ENCODE measurements at places on chromosomes 4 and X.

- no peak for DNase-seq
Observed at GRCh38 chrX:105882581-105883275, 60.4 kb downstream of the NRK start.

- no peak for DNase-seq
Observed at GRCh38 chr4:175309041-175309440, 390.9 kb downstream of the ADAM29 start.

GRCh38 chr4:61580721-61581377 lies 380.7 kb downstream of the ADGRL3 start:
- DNase-seq, result no peak

GRCh38 chr4:90189946-90190345 lies 62.8 kb downstream of the CCSER1 start:
- no peak for DNase-seq

GRCh38 chr4:57103051-57103450 lies 7.1 kb downstream of the IGFBP7 start:
- DNase-seq, result no peak

DNA sequence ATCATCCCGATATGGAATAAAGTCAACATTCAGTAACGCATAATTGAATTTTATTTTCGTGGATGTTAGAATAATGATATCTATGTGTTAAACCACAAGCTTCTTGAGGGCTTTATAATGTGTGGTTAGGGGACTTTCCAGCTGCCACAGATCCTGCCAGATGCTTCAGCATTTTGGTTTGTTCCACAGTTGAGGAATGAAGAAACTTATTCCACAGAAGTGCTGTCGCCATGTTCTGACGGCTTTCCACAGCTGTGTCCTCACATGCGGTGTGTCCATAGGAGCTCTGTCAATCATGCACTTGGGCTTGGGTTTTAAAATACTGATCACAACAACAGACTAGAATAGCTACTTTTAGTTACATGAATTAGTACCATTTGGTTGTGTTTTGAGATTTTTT lies 411.9 kb downstream of the TRIML1 start:
- DNase-seq, result no peak

DNA sequence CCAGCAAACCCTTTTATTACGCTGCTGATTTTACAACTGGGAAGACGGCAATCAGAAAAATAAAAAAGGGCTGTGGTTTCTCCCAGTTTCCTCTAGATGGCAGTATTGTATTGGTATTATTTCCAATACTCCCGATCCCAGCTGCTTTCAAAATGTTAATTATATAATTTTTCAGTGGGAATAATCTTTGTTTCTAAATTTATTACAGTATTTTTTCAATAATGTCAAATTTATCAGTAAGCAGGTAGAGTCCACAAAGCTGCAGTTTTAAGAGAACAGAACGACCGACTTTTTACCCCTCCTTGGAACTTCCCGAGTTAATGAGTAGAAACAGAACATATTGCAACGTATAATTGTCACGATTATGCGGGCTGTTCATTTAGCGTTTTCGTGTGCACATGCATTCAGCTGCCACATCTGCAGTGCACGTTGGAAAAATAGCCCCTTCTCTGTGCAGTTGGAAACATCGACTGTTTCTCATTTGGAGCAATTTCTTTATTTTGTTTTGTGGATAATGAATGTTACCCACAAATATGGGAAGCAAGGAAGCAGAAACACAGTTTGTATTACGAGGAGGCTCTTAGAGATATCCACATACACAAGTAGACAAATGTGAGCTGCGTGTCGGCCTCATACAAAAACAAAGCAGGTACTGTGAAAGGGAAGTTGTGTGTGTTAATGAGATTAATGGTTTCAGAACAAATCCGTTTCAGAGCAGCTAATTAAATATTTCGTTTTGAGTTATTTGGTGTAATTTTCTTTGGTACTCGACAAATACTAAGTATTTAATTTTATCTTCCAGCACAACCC lies 188.0 kb downstream of the STIM2 start:
- peak; percentile 28 for DNase-seq

DNA sequence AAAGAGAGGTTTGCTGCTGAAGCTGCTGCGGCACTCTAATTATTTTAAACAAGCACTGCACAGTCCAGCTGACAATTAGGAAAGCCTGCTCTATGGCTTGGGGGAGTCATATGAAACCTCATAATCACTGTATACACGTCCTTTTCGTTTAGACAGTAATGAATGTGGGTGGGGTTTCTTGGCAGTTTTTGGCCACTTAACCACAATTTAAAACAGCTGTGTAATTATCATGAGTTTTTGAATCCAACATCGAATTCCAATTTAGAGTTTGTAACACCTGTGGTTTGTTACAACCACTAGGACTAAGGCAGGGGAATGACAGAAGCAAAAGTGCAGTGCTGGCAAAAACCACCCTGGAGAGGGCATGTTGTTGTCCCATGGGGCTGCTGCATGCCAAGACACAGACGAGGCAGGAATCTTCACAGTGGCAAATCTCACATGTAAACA lies 99.5 kb downstream of the CXXC4 start:
- DNase-seq, result no peak

DNA sequence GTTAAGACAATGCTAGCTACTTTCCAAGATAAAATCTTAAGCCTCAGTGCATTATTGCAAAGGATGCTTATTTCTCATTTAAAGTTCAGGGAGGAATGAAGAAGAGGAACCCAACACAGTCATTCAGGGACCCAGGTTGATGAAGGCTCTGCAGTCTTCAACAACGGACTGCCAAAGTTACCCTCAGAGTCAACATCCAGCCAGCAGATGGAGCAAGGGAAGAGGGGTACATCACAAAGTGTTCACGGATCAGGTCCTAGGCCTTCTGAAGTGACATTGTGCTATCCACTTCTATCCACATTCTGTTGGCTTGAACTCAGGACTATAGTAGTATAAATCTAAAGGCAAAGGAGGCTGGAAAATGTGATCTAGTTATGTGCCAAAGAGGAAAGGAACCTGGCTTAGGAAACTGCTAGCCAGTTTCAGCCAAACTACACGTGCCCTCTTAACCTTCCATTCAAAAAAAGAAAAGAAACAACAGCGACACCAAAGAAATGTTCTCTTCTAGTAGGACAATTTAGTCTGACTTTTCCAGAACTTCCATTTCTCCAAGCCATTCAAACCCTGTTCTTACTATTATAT lies 28.8 kb downstream of the NKX6-1 start:
- no peak for DNase-seq

GRCh38 chrX:53281321-53281822 lies at the start of gene IQSEC2:
IQSEC2 (minus strand) TSS chrX:53281584.
- DNase-seq, result no peak

- no peak for DNase-seq
Observed at GRCh38 chrX:68844581-68844980, 15.8 kb downstream of the EFNB1 start.

GRCh38 chr4:26075583-26075982 lies 161.6 kb downstream of the SMIM20 start:
- no peak for DNase-seq

GRCh38 chrX:19602866-19603622 lies 87.7 kb upstream of the MAP3K15 start:
- no peak for DNase-seq

DNA sequence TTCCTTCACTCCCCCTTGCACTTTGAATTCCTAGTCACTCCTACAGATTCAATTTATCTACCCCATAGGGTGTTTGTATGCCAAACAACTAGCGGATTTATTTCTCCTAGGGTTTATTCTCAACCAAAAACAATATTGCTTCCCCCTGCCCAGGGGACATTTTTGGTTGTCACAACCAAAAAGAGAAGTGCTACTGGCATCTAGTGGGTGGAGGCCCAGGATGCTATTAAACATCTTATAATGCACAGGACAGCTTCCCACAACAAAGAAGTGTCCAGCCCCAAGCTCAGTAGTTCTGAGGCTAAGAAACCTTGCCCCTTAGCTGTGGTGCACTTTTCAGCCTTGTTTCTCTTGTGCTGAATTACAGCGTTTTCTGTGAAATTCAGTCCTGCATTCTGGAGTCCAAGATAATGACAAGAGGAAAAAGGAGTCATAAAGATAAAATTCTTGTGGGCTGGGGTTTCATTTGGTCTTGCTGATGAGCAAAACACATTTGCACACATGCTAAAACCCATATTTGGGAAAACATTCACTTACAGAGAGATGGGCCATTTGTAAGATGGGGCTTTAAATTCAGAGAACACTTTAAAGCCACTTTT lies 11.2 kb upstream of the SYTL4 start:
- DNase-seq, result no peak

DNA sequence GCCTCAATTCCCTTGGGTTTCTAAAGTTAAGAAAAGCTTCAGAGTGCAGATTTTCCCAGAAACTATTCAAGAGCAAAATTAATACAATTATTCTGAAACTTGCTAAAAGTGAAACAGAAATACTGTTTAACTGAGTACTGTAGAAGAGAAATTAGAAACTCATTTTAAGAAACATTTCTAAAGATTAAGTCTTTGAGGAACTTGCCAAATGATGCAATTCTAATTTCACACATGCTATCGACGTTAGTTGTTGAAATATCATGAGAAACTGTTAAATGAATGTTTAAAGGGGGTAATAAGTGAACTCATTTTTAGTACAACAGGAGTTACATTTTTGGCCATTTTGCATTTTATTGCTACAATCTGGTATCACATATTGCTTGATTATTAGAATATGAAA lies 125.3 kb upstream of the MAOA start:
- DNase-seq, result no peak

- DNase-seq, result no peak
Observed at GRCh38 chrX:154354013-154354412, 20.4 kb downstream of the FLNA start.

DNA sequence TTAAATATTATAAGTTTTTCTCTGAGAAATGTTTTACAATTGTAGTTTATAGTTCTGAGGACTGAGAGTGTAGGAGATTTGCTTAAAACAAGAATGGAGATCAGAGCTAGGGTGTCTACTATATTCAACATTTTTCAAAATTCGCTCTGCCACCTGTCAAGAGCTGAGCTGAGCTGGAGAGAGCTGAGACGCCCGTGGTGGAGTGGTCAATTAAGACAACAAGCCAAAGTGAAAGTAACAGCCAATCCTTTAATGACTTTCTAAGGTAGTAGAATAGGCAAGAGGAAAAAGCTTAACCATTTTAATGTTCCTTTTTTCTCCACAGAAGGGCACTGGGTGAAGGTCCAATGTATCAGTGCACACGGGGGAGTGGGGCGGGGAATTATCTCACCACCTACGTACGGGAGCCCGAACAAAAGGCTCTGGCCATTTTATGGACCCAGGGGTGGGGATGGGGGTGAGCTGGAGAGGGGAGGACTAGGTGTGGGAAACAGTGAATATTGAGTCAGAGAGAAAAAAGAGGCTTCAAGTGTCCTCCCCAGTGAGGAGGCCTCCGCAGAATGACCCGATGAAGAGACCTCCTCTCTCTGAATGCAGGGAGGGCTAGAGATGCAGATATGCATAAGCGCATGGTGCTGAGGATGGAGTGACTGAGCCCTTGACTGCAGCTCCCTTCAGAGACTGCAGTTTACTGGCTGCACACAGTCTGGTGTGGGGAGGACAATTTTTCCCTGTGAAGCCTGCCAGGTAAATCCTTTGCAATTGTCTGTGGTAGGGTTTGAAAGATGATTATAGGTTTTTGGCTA lies 60.8 kb downstream of the SPCS3 start:
- DNase-seq, result no peak

GRCh38 chr4:185396724-185397385 lies at the start of gene ANKRD37:
ANKRD37 (plus strand) TSS chr4:185396841; CDS start chr4:185396924, 83 bp downstream.
- no peak for DNase-seq

DNA sequence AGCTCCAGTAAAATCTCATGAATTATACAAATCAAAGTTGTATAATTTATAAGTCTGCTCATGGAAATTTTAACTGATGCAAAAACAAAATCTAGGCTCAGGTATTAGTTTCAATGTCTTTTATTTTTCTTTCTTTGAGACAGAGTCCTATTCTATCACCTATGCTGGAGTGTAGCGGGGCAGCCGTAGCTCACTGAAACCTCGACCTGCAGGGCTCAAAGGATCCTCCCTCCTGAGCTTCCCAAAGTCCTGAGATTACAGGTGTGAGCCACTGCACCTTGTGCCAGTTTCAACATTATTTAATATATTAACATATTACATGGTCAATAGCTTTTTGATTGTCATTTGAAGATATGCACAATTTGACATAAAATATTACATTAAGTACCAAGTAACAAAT lies 678.7 kb downstream of the ARAP2 start:
- DNase-seq, result no peak

DNA sequence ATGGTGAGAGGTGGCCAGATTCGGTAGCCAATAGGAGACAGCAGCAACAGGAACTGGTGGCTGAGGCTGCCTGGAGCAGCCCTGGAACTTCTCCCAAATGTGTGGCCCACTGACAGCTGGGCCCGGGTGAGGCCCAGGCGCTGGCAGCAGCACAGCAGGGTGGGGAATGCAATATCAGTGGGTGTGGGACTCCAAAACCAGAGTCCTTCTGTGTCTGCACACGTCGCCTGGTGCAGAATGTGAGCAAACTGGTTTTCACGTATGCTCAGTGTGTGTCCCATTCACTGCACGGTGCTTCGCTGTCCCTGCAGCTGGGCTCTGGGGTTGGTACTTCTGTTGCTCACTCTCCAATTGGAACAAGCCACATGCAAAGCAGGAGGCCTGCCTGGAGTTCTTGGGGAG lies 14.4 kb upstream of the CENPU start:
- no peak for DNase-seq

DNA sequence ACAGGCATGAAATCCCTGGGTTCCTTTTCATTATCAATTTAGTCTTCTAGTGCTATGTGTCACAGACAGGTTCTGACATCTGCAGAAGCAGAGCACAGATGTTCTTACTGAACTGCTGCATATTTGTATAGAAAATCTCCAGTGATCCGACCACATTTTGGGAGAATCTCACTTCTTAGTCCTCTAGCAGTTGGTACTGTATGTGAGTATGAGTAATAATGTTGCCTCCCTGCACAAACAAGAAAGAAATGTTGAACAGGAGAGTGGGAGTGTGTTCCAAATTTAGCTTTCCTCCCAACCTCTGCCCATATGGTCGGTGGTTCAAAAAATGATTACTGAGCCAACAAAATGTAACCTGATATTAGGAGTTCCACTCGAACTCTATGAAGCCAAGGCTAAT lies 165.3 kb upstream of the GPC4 start:
- no peak for DNase-seq

GRCh38 chrX:129777218-129778030 lies 2.3 kb upstream of the SASH3 start:
- peak; percentile 80 for DNase-seq

DNA sequence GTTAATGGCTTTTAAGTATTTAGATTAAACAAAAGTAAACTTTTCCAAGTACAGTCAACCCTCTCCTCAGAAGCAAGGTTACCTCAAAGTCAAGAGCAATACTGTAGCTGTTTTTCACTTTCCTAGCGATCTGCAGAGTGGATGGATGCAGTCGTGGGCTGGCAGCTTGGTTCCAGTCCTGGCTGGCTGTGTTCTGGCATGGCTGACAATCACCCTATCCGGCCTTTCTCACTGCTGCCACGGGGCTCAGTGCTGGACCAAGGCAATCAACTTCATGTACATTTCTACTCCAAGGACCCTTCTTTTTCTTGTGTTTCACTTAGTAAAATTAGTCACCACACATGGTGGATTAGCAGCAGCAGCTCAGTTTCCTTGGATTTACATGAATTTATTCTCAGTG lies 208.3 kb downstream of the GABRB1 start:
- no peak for DNase-seq
